Stimulated activated CD8-positive, alpha-beta memory T cell treated with anti-CD3 and anti-CD28 coated beads, Interleukin-7, amount 100 ng/mL, for 1 hour (primary cell): ENCODE measurements at places on chromosomes 1 and 21.

- no peak for DNase-seq
Observed at GRCh38 chr1:60222360-60223115, 149.0 kb upstream of the C1orf87 start.

DNA sequence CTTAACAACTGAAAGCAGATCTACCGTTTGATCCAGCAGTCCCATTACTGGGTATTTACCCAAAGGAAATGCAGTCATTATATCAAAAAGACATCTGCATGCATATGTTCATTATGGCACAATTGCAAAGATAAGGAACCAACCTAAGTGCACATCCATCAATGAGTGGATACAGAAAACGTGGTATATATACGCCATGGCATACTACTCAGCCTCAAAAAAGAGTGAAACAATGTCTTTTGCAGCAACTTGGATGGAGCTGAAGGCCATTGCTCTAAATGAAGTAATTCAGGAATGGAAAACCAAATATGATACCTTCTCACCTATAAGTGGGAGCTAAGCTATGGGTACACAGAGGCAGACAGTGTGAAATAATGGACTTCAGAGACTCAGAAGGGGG lies 169.3 kb downstream of the ZBTB18 start:
- no peak for DNase-seq

DNA sequence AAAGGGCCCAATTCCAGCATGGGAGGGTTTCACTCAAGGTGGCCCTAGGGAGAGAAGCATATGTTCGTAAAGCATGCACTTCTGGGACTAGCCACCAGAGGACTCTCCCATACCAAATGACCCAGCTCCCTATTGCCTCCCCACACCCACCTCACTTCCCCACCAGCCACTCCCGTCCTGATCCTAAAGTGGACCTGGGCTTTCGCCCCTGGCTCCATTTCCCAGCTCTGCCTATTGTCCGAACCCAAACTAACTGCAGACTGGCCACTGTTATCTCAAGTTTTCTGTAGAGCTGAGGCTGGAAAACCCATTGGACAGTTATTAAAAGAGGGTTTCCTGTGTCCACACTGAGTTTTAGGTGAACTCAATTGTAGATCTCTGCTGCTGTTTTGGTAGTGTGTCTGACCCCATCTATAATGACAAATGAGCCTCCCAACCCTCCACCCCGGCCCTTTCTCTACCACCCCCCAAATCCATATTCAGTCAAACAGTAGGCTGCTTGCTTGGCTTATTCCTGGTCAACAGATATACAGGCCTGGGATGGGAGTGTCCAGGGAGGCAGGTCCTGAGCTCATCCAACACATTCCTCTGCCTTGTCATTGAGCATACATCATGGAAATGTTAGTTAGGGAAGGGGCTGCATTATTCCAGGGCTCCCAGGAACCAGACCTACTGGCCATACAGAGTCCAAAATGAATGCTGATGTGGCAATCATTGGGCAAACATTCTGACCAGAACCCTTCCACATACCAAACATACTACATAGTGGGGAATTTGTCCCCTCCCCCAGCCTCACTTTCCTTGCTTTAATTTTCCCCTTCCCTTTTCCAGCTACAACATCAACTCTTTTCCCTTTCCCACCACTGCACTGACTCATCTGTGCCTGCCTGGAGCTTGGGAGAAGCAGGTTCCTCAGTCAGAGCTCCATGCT lies 59.2 kb downstream of the ABCA4 start:
- no peak for DNase-seq

DNA sequence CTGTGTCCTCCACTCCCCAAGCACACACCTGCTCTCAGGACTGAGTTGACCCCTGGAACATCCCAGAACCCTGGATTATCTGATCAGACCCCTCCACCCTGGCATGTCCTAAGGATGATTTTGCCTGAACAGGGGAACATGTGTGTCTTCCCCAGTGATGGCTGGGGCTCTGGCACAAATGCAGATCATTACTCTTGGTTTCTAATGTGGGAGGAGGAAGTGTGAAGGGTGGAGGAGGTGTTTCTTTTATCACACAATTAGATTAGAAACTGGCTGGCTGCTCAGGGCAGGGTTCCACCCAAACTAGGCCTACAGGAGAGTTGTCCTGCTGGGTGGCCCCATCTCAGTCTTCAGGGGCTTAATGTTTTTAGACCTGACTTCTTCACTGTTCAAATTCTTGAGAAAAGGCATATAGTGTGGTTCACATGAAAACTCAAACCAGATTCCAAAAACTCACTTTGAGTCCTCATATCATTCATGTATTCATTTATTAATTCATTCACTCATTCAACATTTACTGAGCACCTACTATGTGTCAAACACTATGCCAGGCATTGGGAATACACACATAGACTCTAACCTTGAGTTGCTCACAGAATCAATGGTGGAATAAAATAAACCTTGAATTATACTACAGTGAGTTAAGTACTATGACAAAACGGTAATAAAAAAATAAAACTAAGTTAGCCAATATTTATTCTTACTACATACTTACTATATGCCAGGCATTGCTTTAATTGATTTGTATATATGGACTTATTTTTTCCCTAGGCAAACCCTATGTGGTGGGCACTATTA lies 221.8 kb upstream of the JUN start:
- no peak for DNase-seq

GRCh38 chr1:156048663-156049258 lies 4.8 kb downstream of the UBQLN4 start:
- DNase-seq, result no peak

DNA sequence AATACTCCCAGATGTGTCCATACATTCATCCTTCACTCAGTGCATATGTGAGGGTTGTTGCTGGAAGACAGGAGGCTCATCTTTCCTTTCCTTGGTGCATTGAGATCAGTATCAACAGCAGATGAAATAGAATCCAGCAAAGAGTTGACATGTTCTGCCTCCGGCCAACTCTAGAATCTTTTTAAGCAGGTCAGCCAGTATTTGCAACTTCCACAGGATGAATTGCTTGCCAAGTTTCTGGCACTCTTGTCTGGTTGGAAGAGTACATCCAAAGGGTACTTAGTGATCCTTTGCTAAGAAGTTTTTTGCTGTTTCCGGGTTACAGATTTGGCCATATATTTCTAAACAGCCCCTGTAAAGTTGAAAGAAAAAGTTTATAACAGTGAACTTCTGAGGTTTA lies 21.1 kb downstream of the SYNC start:
- no peak for DNase-seq

- no peak for DNase-seq
Observed at GRCh38 chr1:1115136-1115785, 628 bp downstream of the C1orf159 start.

GRCh38 chr1:212232090-212232489 lies 53.1 kb upstream of the PPP2R5A start:
- no peak for DNase-seq

GRCh38 chr1:214861615-214862014 lies 220.9 kb upstream of the KCNK2 start:
- no peak for DNase-seq

GRCh38 chr1:217274416-217274815 lies 356.5 kb downstream of the GPATCH2 start:
- DNase-seq, result no peak

DNA sequence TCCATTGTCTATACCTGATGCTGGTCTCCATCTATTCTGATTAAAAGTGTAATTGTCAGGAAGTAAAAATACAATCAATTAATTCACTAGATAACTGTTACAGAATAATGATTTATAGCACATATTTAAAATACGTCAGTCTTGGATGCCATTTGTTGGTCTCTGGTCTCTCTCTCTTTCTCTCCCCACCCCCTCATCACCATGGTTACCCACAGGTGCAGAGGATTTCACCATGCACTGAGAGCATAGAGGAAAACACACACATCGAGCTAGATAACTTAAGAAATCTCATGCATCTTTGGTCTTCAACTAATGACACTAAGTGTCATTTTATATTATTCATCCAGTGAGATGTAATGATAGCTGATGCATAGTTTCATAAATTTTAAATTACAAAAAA lies 33.4 kb downstream of the LRRC53 start:
- no peak for DNase-seq

DNA sequence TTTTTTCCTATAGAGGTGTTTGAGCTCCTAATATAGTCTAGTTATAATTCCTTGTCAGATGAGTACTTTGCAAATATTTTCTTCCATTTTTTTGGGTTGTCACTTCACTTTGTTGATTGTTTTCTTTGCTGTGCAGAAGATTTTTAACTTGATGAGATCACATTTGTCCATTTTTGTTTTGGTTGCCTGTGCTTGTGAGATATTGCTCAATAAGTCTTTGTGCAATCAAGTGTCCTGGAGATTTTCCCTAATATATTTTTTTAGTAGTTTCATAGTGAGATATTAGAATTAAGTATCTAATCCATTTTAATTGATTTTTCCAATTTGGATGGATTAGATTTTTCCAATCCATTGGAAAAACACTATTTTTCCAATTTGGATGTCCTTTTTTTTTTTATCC lies 1395.5 kb downstream of the PLA2G4A start:
- DNase-seq, result no peak

DNA sequence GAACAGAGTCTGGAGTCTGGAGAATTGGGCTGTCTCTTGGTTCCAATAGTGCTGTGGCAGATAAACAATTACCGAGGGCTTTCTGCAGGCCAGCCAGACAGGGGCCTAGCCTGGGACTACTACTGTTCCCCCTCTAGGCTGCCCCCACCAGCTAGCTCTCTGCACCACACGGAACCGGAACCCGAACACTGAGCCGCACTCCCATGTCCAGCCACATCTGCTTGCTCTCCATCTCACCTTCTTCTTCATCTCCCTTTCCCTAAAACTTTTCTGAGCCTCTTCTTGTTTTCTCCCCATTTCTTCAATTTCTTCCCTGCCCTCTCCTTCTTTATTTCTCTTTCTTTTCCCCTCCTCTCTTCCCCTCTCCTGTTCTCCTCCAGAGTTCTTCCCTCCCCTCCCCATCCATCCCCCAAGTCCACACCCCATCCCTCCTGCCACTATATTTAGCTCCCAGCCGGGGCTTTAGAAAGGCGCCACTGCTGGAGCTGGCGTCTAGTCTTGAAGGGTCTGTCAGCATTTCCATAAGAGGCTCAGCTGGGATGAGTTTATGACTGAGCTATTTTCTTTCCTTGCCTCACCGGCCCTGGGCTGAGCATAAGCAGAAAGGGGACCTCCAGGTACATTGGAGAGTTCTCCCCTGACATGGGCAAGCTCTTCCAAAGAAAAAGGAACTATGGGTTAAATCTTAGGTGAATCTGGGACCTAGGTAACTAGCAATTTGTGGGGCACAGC lies 25.7 kb upstream of the ATP2B4 start:
- DNase-seq, result no peak

DNA sequence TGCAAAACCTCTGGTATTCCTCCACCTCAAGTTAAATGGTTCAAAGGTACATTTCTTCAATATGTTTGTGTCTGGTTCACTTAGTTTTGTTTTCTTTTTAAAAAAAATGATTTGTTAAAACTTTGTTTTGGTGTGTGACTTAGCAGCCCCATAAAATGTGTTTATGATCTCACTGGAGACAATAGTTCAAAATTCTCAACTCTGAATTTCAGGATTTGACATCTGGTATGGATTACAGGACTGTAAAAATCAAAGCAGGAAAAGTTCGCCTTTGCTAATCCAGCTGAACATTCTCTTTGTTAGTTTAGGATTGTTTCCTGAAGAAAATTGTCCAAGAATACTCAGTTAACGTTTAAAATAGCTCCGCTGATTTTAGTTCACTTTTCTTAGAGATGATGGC lies 231.7 kb downstream of the HMCN1 start:
- no peak for DNase-seq

- no peak for DNase-seq
Observed at GRCh38 chr1:53044926-53045325, 17.1 kb upstream of the PODN start.

DNA sequence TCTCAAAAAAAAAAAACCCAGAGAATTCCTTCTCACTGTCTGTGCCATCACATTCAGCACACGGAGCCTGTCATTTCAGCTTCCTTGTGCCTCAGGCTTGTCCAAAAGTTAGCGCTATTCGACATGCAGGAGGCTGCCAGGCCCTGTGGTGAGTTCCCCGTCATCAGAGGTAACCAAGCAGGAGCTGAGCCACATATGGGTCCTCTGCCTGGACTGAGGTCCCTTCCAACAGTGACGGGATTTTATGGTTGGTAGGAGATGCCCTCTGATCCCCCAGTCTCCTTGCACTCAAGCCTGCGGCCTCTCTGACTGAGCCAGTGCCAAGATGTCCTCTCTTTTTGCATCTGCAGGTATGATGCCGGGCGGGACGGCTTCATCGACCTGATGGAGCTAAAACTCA lies 12.7 kb upstream of the CTRC start:
- no peak for DNase-seq

DNA sequence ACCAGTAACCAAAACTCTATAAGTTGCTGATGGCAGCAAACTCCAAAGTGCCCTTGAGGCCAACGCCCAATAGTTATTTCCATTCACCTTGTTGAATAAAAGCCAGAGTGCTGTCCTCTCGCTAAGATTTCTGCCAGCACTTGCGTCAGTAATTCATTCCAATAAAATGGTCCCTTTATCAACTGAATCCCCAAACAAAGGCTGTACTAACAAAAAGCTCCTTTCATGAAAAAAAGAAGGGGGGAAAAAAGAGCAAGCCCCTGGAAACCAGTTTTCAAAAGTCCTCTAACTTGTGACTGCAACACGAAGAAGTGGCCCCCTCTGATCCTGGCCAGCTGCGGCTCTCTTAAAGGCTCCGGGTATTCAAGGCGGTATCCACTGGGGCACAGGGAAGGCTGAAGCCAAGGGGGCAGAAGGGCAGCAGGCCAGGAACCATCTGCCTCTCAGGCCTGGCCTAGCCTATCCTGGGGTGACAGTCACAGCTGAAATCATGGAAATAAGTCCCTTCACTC lies 55.8 kb upstream of the ZNF326 start:
- no peak for DNase-seq

GRCh38 chr1:15043934-15044333 lies 109.6 kb upstream of the TMEM51 start:
- no peak for DNase-seq

DNA sequence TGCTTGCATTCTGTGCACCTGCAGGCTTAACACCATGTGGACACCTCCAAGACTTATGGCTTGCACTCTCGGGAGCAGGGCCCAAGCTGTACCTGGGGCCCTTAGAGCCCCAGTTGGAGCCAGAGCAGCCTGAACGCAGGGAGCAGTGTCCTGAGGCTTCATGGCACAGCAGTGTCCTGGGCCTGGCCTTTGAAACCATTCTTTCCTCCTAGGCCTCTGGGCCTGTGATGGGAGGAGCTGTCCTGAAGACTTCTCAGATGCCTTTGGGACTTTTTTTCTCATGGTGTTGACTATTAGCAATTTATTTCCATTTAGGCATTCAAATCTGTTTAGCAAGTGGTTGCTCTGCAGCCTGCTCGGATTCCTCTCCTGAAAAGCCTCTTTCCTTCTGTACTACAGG lies 11.0 kb downstream of the RPTN start:
- DNase-seq, result no peak

- DNase-seq, result no peak
Observed at GRCh38 chr21:22585558-22585957, 1587.3 kb downstream of the NCAM2 start.

DNA sequence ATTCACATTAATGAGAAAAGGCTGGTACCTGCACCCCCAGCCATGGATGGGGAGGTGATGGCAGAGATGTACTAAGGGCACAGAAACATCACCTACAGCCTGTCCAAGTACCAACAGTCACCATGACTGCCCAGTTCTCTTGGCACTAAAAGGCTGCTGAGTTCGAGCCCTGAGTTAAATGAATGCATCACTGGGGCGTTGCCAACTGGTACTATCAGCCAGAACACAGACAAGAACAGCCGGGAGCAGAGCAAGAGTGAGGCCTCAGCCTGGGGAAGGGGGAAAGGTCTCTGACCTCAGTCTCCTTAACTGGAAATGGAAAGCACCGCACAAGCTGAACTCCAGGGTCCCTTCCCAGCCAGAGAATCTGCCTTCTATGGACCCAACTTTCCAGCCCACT lies 60.5 kb downstream of the GLIS1 start:
- DNase-seq, result no peak
